ENCODE measurements at places on chromosomes 3 and 15.

GRCh38 chr3:174002543-174002942, 605.0 kb downstream of the NLGN1 start:
- no peak for DNase-seq

DNA sequence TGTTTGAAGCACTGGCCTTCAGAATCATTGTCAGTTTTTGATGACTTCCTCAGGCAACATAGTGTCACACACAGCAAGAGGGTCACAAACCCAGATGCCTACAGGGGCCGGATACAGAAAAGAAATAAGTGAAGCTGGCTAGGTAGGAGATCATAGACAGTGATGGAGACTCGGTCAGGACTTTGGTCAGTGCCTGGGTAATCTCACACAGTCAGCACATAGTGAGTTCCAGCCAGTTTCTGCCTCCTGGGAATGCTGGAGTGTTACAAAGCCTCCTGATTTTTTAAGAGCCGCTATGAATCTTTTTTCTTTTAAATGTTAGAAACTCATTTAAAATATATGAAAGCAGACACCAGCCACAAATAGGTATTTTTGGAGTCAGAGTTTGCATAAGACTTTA, 399.1 kb downstream of the IL5RA start:
- DNase-seq = no peak

- peak; percentile 56 for DNase-seq
Observed at GRCh38 chr15:42059661-42060476, 34.5 kb downstream of the PLA2G4D start.

DNA sequence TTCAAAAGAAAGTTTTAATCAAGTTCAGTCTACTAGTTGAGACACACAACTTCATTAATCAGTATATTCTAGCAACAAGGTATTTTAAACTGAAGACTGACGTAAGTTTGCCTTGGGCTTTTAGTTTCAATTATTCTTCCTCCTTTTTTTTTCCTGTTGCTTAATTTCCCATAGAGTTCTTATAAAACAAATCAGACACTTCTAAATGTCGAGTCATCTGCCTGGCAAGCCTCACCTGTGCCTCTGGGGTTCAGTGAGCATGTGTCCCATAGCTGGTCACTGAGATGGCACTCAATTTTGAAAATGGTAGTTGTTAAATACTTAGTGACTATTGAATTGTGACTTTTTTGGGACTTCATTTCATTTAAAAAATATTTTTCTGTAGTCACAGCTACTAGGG, 27.4 kb downstream of the NKIRAS1 start:
- no peak for DNase-seq

- no peak for DNase-seq
Observed at GRCh38 chr15:66886241-66886675, 179.1 kb upstream of the SMAD3 start.

DNA sequence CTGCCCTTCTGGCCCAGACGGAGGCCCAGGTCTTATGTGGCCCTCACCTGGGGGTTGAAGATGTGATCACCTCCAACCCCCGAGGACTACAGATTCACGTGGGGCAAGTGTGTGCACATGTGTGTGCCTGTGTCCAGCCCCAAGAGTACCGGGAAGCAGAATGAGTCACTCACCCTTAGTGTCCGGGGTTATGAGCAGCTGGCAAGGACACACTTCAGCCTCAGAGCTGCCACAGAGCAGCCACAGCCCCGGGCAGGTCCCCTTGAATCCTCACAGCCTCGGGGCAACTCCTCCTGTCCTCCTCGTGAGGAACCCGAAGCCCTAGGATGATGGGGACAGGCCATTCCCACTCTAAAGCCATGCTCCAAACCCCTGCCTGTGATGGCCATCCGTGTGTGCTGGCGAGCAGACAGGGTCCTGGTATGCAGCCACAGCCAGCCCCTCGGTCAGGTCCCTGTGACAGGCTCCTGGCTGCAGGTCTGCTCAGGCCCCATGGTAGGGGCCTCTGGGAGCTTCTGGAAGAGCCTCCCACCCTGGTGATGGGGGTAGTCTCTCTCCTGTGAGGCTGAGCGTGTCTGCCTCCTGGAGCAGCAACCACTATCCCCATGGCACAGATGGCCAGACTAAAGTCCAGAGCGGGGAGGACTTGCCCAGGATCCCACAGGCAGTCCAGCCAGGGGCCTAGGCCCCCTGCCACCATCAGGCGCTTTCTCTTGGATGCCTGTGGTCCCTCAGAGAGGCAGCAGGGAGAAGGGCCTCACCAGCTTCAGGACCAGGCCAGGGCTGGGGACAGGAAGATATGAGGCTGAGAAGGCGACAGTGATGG, 852 bp downstream of the STAB1 start:
- DNase-seq = no peak

- no peak for DNase-seq
Observed at GRCh38 chr3:14274612-14274936, 96.0 kb downstream of the LSM3 start.

DNA sequence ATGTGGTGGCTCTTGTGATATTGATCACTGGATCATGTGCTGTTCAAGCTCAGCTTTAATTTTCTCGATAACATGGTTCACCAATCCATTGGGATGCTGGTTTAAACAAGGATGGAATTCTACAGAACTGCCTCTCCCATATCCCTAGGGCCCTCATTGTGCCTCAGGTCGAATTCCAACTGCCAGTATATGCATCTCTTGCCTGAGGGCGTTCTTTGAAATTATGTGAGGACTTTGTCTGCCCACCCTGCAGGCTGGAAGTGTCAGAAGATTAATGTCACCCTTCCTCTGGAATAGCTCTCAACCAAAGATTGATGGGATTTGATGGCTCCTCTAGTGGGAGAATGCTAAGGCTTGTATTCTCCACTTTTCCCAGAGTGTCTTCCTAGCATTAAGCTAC, 175.6 kb upstream of the GALNT15 start:
- no peak for DNase-seq

DNA sequence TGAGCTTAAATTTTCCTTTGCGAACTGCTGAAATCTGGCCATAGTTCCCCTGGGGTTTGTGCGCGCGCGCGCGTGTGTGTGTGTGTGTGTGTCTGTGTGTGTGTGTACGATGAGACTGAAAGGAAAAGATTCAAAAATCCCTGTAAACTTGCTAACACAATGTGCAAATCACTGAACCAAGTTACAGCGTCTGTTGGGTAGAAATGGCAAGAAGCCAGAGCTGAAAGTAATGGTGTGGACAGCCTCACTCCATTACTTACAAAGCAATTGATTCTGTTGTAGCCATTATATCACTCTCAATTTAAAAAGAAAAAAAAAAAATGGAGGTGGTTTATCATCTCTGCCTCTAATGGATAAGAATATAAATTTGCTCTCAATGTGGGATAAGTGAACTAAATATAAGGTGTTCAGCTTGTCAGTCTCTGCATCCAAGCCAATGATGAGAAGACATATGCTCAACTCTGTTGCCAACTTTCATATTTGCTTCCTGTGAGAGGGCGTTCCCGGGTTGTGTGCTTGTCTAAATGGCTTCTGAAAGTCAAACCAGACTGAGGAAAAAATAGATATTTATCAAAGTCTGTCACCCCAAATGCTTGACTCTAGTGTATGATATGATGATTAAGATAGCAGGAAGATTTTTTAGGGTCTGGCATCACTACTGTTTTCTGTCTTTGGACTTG, 422.2 kb downstream of the ZNF385D start:
- DNase-seq = no peak

GRCh38 chr3:55158345-55158744, 230.5 kb upstream of the LRTM1 start:
- no peak for DNase-seq

DNA sequence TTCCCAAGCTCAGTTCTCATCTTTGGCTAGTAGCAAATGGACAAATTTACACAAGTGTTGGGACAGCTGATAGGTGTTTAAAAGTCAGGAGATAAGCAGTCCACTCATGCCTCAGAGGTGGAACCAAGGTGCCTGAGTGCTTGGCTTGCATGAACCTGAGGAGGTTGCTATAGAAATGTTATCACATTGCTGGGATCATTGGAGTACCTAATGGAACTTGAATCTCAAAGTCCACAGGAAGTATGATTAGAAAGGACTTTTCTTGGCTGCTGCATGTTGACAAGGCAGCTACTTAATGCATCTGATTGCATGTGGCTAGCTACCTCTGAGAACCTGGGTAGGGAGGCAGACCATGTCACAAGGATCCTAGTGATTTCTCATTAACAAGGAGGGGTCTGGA, 39.5 kb upstream of the C3orf80 start:
- no peak for DNase-seq

DNA sequence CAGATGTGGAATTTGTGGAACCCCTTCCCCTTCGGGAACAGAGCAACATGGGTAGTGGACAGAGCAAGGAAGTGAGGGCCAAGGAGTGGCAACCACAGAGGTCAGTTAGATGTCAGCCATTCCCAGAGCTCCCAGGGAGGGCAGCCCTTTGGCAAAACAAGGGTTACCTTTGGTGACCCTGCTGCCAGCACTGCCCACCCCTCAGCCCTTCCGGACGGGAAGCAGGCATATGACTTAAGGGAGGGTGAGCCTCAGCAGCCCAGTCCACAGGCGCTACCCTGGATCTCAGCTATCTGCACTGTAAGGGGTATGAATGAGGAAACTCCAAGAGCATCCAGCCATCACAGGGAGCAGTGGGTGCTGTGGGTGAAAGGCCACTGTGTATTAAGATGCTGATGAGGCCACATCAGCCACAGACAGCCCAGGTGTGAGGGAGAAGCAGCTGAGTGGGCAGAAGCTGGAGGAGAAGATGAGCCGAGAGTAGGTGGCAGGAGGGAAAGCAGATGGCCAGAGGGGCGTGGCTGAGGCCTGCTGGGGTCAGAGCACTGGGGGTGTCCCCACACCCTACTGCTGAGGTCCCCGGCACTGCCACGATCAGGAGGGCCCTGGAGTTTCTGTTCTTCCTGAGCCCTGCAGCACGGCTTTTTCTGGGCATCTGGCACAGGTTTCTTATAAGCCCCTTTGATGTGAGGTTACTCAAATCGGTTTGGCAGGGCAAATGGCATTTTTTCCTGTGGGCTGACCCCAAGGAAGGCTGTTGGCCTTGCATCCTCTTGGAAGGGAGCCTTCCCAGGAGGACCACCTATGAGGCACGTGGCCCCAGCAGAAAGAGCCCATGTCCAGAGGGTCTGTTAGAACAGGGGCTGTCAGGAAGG, 6.2 kb downstream of the PLA2G4D start:
- DNase-seq = no peak

GRCh38 chr3:120472121-120472844, 21.5 kb upstream of the FSTL1 start:
- no peak for DNase-seq

DNA sequence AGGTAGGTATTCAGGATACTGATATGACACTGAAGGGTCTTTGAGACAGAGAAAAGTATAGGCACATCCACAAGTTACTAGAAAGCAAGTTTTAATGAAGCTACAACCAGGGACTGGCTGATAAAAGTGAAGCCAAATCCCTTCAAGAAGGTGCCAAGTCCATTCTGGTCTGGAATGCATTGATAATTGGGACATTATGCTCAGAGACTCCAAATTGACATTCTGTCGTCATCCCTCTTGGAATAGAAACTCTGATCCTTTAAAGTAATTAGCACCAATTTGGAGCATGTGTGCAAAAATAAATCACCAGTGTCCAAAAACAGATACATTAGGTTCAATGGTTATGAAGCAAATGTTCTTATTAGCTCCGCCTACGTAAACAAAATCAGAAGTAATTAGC, 47.3 kb upstream of the BCL6 start:
- no peak for DNase-seq

DNA sequence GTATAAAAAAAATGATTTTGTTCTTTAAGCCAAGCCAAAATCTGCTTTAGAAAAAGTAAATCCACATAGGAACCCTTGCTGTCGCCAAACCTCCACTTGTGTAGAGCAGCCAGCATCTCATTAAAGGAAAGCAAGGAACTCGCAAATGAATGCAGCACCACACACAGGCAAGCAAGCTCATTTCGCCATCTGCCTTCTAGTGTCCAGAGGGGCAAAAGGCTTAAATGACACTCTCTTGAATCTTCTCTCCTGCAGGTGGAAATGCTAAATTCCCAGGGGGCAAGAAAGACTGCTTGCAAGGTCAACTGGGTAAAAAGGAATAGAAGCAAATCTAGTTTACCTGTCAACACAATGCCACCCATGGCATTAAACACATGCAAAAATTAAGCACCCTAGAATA, 2.4 kb downstream of the MB21D2 start:
- peak; percentile 40 for DNase-seq

GRCh38 chr3:190155752-190156151, 35.1 kb upstream of the P3H2 start:
- no peak for DNase-seq

GRCh38 chr3:71087143-71088018, 496.1 kb downstream of the FOXP1 start:
- DNase-seq = no peak

DNA sequence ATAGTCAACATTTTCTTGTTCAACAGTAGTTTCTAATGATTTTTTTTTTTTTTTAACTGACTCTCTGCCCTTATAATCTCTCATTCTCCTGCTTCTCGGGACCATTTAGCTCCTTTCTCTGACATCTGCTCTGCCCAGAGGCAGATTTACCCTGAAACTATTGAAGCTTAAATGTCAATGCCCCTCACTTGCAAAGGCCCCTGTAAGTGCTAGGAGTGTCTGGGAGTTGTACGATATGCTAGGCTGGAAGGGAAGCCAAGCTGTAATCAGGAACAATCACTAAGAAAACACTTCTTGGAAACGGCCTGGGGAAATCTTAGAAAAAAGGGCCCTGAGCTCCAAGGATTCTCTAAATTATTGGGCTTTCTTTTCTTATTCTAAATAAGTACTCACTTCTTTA, 5.8 kb upstream of the PLOD2 start:
- no peak for DNase-seq

GRCh38 chr3:22208844-22209243, 457.8 kb upstream of the ZNF385D start:
- no peak for DNase-seq

- no peak for DNase-seq
Observed at GRCh38 chr3:124831628-124832199, 55.5 kb downstream of the ITGB5 start.

GRCh38 chr3:34381243-34381642, 582.8 kb downstream of the PDCD6IP start:
- DNase-seq = no peak

Measured in SK-N-DZ (cell line).